Stimulated activated CD8-positive, alpha-beta memory T cell treated with anti-CD3 and anti-CD28 coated beads, Interleukin-7, amount 100 ng/mL, for 4 hours (primary cell): ENCODE measurements at places on chromosomes 3 and 15.

GRCh38 chr3:196063456-196063855 lies 18.4 kb downstream of the TFRC start:
- DNase-seq = no peak

DNA sequence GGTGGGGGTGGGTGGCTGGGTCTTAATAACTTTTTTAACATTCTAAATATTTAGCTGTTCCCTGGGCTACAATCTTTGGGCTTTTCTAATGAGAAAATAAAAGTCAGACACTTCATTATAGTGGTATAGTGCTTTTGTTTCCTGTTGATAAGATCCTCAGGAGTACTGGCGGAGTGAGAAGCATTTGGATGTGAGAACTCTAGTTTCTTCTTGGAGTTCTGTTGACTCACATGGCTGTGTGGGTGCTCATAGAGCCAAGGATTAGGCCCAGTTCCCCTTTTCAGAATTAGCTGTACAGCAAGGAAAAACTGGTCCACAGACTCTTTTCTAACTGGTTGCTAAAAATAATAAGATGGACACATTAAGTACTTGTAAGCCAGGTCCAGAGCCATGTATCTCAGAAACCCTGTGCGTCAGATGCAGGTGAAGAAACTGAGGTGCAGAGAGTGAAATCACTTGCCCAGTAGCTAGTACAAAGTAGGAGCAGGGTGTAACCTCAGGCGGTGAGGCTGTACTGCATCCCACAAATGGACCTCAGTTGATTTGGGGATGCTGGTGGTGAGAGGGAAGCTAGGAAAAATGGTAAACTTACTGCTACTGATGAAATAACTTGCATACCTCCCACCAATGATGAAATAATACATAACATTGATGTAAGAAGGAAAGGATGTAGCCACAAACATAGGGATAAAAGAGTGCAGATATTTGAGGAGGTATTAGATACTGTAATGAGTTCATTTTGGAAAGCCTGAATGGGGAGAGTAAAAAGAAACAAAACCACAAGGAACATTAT lies 2.3 kb downstream of the ITPR1 start:
- DNase-seq = no peak

- DNase-seq = no peak
These were observed 10.0 kb downstream of the GATA2 start for GRCh38 chr3:128482666-128483656.

GRCh38 chr3:196631682-196632045 lies 7.8 kb upstream of the NRROS start:
- DNase-seq = no peak

GRCh38 chr15:70777170-70777926 lies 14.0 kb upstream of the UACA start:
- no peak for DNase-seq

- no peak for DNase-seq
These were observed 232.5 kb downstream of the SHQ1 start for GRCh38 chr3:72615776-72616175.

GRCh38 chr15:67902579-67903009 lies 62.7 kb upstream of the RNU6-1 start:
- no peak for DNase-seq

- DNase-seq = no peak
These were observed 622.8 kb upstream of the AGTR1 start for GRCh38 chr3:148074946-148075345.

GRCh38 chr15:85318048-85318731 lies 62.2 kb upstream of the AKAP13 start:
- no peak for DNase-seq

- no peak for DNase-seq
These were observed 84.6 kb downstream of the MAGI1 start for GRCh38 chr3:65953881-65954733.
